Upper lobe of right lung (tissue), 1 donor: ENCODE measurements at places on chromosomes 11 and 22. TPM values are rescaled to one million over a fixed set of nuclear protein-coding genes. Genes with fewer than 3 reads are reported as not detected.

The SLC25A45 gene
- 11.5 TPM for total RNA-seq

GRCh38 chr11:10627816-10628215, 59.4 kb upstream of the LYVE1 start:
- H3K36me3 ChIP-seq: no peaks in the 10 kb centered on the region
- H3K4me3 ChIP-seq: no peak overlapping the region

The DSCAML1 gene
- total RNA-seq: 1.3 TPM

- no peak overlapping the region for H3K27ac ChIP-seq
- no peaks in the 10 kb centered on the region for H3K4me1 ChIP-seq
- H3K36me3 ChIP-seq: no peaks in the 10 kb centered on the region
- H3K4me3 ChIP-seq: no peak overlapping the region
Measured at GRCh38 chr11:89536926-89537325, 45.8 kb upstream of the NOX4 start.

GRCh38 chr11:78465169-78465942, 47.7 kb upstream of the GAB2 start:
- no peaks in the 10 kb centered on the region for H3K27me3 ChIP-seq
- peaks cover 26% of the 10 kb centered on the region for H3K36me3 ChIP-seq
- no peak for DNase-seq
- H3K4me3 ChIP-seq: no peak overlapping the region
